ENCODE measurements at places on chromosomes 6 and 20.
A peak's percentile ranks its signal among the peaks of the same experiment; 100 is the strongest.

GRCh38 chr20:10621149-10621548 is 52.6 kb downstream of the JAG1 start:
- DNase-seq = no peak

DNA sequence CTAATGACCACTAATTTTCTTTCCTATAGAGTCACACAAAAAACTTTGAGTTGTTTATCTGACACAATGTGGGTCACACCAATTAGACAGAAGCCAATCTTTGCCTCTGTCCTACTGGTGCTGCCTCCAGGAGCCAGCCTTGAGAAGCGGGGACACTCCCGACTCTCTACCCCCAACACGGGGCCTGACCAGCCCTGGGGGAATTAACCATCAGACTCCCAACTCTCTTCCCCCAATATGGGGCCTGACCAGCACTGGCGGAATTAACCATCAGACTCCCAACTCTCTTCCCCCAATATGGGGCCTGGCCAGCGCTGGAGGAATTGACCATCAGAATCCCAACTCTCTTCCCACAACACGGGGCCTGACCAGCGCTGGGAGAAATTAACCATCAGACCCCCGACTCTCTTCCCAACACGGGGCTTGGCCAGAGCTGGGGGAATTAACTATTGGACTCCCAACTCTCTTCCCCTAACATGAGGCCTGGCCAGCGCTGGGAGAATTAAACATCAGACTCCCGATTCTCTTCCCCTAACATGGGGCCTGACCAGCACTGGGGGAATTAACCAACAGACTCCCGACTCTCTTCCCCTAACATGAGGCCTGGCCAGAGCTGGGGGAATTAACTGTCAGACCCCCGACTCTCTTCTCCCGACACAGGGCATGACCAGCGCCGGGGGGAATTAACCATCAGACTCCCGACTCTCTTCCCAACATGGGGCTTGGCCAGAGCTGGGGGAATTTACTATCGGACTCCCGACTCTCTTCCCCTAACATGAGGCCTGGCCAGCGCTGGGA is 12.5 kb downstream of the CST7 start:
- no peak for DNase-seq

DNA sequence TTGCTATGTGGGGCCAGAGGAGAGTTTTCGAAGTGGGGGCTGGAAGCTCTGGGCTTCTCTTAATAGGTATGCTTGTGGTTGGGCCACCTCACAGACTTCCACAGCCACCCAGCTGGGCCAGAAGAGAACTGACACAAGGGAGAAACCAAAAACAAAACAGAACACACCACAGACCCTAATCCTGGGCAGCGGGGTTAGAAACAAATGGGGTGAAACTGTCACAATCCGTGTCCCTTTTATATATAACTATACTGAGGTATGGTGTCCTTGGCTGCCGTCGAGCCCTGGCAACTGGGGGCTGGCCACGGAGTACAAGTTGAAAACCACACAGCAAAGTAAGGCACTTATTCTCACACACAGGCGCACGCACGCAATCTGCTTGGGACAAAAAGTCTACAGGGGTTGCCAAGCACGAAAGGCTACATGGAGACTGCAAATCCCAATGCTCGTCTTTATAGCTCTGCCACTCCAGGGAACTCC is 78.3 kb downstream of the TRAM2 start:
- peak; percentile 1 for DNase-seq

DNA sequence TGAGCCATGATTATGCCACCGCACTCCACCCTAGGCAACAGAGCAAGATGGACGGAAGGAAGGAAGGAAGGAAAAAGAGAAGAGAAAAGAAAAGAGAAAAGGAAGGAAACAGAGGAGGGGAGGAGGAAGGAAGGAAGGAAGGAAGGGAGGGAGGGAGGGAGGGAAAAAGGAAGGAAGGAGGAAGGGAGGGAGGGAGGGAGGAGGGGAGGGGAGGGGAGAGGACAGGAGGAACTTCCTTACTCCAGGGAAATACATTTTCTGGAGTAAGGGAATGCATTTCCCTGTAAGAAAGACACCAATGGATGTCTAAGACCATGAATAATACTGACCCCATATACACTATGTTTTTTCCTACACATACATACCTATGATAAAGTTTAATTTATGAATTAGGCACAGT is 93.2 kb upstream of the NFATC2 start:
- DNase-seq = no peak

DNA sequence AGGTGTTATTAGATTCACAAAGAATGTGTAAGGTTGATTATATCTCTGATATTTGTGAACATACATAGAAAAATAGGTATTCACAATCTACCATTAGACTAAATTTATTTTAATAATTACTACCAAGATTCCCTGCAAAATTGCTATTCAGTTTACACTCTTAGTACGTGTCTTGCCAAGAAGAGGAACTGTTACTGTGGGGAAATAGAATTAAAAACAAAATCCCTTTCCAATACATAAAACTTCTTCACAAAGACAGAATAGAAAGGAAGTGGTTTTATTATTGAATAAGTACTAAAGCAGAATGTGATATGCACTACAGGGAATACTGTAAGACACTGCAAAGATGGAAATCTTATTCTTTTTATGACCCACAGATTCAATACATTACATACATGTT is 17.0 kb downstream of the RAB32 start:
- no peak for DNase-seq

DNA sequence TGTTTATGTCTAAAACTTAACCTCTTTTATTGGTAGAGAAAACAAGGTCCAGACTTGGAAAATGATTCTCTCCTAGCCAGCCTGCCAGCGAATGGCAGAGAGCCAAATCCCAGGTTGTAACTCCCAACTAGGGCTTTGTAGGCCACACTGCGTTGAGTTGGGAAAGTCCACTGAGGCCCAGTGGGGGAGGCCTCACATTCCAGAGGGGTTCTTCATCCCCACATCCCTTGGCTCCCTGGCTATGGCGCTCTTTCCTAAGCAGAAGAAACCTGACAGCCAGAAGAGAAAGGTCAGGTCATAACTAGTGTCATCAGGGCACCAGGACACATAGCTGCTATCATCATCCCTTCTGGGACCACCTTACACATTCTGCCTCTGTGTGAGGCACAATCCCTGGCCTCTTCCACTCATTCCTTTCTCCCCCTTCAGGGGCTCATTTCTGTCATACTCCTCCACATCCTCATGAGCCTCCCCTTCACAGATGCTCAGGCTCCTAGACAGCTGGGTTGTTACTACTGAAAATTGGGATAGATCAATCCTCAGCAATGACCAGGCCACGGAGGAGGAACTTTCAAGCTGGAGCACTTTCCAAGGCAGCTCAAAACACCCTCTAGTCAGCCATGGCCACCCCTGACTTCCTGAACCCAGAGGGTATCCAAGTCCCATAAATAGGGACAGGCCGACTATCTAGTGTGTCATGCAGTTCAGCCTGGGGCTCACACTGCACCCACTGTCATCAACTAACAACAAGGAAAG is 48.6 kb downstream of the TCP11 start:
- peak; percentile 61 for DNase-seq

GRCh38 chr6:14555804-14556203 is 438.2 kb downstream of the CD83 start:
- no peak for DNase-seq

DNA sequence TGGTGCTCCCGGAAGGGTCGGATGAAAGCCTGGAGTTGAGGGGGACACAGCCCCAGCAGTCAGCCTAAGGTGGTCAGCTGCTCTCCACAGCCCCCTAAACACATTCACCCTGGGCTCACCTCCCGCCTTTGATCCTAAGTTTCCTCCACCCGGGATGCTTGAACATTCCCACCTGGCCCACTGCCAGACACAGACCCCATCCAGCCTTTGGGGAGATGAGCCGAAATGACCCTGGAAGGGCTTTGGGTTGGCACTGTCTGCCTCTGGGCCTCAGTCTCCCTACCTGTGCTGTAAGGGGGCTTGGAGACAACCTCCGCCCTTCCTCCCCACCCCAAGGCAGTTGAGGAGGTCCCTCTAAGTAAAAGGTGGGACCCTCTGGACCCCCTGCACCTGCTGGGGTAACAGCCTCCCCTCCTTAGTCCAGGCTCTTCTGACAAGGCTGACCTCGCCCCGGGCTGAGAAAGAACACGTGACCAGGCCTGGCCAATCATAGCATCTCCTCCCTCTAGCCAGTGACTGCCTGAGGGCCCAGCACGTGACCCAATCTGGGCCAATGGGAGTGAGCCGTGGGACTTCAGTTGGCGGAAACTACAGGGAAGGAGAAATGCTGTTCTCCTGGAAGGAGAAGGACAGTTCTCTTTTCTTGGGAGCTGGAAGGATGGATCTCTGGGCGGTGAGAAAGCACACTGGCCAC is 16.9 kb upstream of the UBE2V1 start:
- DNase-seq = no peak

- peak; percentile 61 for DNase-seq
These were observed 188.1 kb downstream of the FOXC1 start for GRCh38 chr6:1797801-1798200.

DNA sequence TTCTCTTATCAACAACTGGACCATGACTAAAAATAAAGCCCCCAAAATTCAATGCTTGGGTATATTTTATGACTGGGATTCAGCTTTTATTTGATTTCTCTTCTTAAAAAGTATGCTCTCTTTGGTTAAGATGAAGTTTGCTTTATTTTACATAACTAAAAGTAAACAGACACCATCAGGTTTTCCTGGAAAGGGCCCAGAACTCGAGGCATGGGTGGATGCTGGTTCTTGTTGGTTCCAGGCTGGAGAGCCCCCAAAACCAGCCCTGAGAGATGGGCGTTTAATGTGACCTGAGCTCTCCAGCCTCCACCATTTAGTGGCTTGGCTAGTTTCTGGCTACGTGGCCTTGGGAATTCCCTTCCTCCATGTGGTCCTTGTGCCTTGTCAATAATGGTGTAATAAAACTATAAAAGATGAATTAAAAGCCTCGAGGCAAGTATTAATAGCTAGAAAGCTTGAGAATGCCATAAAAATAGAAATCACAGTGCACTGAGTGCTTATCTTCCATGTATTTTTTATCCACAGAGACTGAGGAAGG is 34.1 kb downstream of the BANF2 start:
- no peak for DNase-seq

- DNase-seq = no peak
These were observed 253.0 kb downstream of the FARS2 start for GRCh38 chr6:5514353-5514752.

Measured in fibroblast of the aortic adventitia (primary cell).